ENCODE measurements at places on chromosomes 2 and 18. TPM values are rescaled to one million over a fixed set of nuclear protein-coding genes. Genes with fewer than 3 reads are reported as not detected.

Gene INPP5D
- 2.9 TPM for total RNA-seq

- no peak for DNase-seq
Observed at GRCh38 chr2:216369821-216370220, 2.5 kb downstream of the MARCHF4 start.

DNA sequence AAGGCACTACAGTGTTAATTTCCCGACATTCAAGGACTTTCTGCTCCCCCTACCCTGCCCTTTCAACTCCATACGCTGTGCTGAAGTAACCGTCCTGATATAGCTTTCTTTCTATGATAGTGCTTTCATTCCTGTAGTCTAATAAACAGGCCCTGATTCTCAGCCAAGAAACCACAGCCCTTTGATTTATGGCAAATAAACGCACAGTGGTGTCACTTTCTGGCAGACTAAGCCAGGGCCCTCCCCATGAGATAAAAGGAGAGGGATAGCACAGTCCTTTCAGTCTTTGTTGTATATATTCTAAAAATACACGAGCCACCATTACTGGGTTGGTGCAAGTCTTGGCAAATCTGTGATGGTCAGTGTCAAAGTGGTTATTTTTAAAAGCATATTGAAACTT, 291.2 kb downstream of the ALPK2 start:
- no peak for DNase-seq

DNA sequence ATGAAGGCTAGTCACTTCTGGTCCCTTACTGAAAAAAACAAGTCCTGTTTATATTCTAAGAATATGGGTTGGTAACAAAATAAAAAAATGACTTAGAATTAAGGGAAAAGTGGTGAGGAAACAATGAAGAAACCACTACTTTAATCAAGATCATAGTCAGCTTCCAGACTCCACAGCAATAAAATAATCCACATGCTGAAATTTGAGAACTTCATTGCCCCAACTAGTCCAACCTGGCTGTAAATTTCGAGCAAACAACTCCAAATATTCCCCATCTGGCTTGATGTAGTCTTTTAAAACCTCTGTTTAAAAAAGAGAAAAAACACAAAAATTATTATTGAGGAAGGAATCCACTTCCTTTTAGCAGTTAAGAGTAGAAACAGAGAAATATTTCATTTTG, 32.5 kb downstream of the METTL4 start:
- no peak for DNase-seq

- no peak for DNase-seq
Observed at GRCh38 chr2:178385595-178386148, 65.3 kb downstream of the PRKRA start.

DNA sequence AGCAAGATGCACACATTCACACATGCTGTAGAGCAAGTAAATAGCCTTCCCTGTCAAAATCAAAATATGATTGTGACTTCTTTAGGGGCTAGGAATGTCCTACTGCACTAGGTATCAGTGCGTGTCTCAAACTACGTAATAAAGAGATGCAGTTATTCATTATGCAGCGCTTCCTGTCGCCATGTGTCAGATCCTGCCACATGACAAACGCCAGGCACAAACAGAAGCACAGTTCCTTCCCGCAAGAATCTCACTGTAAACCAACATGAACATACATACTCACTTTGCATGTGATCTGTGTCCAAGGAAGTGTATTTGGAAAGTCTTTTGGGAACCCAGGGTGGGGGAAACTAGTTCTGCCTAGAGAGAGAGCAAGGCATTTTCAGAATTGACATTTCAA, 599.9 kb downstream of the RNF144A start:
- no peak for DNase-seq

Measured in right atrium auricular region (tissue), 2 donors.